Central memory CD8-positive, alpha-beta T cell (primary cell): ENCODE measurements at places on chromosomes 7 and 10.

- peaks cover 11% of the 10 kb centered on the region for H3K27me3 ChIP-seq
- H3K4me3 ChIP-seq, result no peak overlapping the region
- no peak for DNase-seq
- no peaks in the 10 kb centered on the region for H3K36me3 ChIP-seq
- H3K4me1 ChIP-seq, result no peaks in the 10 kb centered on the region
Measured at GRCh38 chr10:132113766-132114365, 48.1 kb downstream of the JAKMIP3 start.

DNA sequence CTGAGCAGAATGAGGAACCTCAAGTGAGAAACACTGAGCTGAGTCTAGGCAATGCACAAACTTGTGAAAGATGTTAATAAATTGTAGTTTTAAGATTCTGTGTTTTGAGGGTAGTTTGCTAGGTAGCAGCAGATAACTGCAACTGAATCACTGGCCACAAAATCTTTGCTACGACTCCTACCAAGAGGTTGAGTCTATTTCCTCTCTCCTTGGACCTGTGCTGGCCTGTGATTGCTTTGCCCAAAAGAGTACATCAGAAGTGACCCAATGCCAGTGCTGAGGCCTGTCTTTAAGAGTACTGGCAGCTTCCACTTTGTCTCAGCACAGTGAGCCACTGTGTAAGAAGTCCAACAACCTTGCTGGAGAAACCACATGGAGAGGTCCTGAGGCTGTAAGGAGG is 11.9 kb upstream of the TSPAN13 start:
- DNase-seq, result no peak
- no peaks in the 10 kb centered on the region for H3K27me3 ChIP-seq
- H3K4me1 ChIP-seq, result no peaks in the 10 kb centered on the region
- H3K27ac ChIP-seq, result no peak overlapping the region

GRCh38 chr10:120833222-120833928 is 17.8 kb upstream of the WDR11 start:
- H3K27ac ChIP-seq, result no peak overlapping the region
- no peak for DNase-seq
- H3K4me3 ChIP-seq, result no peak overlapping the region
- H3K36me3 ChIP-seq, result no peaks in the 10 kb centered on the region

- H3K27me3 ChIP-seq, result peaks cover 76% of the 10 kb centered on the region
- DNase-seq, result no peak
- H3K4me3 ChIP-seq, result no peak overlapping the region
- H3K27ac ChIP-seq, result no peak overlapping the region
- no peaks in the 10 kb centered on the region for H3K4me1 ChIP-seq
Measured at GRCh38 chr7:44353668-44354067, 28.3 kb upstream of the CAMK2B start.

- H3K36me3 ChIP-seq, result peaks cover 1% of the 10 kb centered on the region
- H3K4me1 ChIP-seq, result peaks cover 26% of the 10 kb centered on the region
- peak overlapping the region; percentile 14 for H3K27ac ChIP-seq
- no peak overlapping the region for H3K4me3 ChIP-seq
- DNase-seq, result no peak
Measured at GRCh38 chr7:27936768-27937102, 196.8 kb downstream of the TAX1BP1 start.

GRCh38 chr7:83547526-83547925 is 101.4 kb downstream of the SEMA3E start:
- H3K27ac ChIP-seq, result no peak overlapping the region
- peaks cover 2% of the 10 kb centered on the region for H3K36me3 ChIP-seq
- H3K4me1 ChIP-seq, result no peaks in the 10 kb centered on the region
- H3K4me3 ChIP-seq, result no peak overlapping the region
- no peaks in the 10 kb centered on the region for H3K27me3 ChIP-seq
- no peak for DNase-seq

DNA sequence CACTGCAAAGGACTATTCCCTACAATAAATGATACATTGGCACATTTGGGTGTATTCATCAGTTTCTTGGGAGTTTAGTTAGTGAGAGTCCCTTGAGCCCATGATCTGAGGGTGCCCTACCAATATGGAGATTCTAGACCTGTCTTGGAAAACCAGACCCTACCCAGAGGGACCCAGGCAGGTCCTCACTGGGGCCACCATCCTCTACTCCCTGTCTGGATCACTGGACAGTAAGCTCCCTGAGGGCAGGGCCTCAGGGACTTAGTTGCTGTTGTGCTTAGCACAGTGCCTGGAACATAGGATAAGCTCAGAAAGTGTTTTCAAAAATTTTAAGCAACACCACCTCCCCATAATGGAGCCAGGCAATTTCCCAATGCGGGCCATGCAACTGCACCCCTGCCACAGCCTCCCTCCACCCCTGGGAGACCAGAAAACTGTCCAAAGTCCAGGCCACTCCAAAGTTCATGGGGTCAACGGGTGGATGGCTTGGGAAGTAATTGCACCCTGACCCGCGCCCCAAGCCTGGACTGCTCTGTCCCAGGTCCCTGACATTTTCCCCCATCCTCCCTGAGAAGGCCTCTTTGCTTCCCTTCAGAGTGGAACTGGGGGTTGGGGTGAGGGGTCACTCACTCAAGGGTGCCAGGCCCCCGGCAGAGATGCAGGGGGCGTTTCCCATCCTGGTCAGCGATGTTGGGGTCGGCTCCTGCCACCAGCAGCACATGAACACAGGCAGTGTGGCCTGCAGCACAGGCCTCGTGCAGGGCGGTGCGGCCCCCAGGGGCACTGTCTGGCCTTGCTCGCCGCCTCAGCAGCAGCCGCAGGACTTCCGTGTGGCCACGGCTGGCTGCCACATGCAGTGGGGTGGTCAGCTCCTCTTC is 1.0 kb downstream of the ASB10 start:
- peaks cover 2% of the 10 kb centered on the region for H3K36me3 ChIP-seq
- H3K27ac ChIP-seq, result no peak overlapping the region
- peaks cover 23% of the 10 kb centered on the region for H3K27me3 ChIP-seq
- no peak overlapping the region for H3K4me3 ChIP-seq
- no peak for DNase-seq

DNA sequence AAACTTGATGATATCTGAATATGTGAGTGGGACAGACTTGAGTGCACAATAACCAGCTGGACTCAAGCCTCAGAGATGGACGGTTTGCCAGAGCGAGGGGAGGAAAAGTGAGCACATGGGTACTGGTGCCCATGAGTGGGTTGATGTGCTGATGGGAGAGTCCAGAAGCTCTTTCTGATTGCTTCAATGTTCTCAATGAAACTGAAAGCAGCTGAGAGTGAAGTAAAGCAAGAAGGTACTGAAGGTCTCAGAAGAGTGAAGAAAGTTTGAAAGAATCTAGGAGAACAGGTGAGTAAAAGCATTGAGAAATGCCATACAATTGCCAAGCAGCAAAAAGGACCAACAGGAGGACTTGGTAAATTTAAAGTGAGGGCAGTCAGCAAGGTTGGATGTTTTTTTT is 28.6 kb downstream of the CTTNBP2 start:
- DNase-seq, result no peak
- no peaks in the 10 kb centered on the region for H3K36me3 ChIP-seq
- H3K27me3 ChIP-seq, result no peaks in the 10 kb centered on the region
- H3K27ac ChIP-seq, result no peak overlapping the region
- H3K4me3 ChIP-seq, result no peak overlapping the region

DNA sequence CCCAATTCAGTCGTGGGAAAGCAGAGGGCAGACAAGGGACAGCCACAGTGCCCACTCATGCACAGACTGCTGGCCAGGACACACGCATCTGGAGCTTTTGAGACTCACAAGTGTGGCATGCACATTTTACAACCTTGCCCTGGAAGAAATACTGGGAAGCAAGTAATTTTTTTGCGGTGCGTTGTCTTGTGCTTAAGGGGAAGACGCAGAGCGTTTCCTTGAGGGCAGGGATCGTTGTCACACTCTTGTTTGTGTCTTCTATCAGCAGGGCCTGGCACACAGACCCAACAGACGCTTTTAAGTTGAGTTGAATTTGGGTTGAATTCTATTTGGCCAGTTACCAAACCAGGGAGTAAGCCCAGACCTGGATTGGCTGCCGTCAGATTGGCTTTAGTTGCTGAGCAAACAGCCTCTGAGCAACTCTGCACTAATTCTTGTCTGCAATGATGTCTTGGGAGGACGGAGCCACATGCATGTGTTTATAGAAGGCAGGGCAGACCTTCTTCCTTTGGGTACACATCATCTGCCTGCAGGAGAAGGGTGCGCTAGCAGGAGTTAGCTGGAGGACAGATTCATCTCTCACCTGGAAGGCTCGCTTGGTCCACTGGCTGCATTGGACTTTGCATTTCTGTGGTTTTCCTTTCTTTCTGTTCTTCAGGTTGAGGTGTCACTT is 38.4 kb downstream of the IL2RA start:
- H3K4me1 ChIP-seq, result no peaks in the 10 kb centered on the region
- DNase-seq, result no peak
- H3K4me3 ChIP-seq, result no peak overlapping the region
- H3K27me3 ChIP-seq, result no peaks in the 10 kb centered on the region
- no peaks in the 10 kb centered on the region for H3K36me3 ChIP-seq

DNA sequence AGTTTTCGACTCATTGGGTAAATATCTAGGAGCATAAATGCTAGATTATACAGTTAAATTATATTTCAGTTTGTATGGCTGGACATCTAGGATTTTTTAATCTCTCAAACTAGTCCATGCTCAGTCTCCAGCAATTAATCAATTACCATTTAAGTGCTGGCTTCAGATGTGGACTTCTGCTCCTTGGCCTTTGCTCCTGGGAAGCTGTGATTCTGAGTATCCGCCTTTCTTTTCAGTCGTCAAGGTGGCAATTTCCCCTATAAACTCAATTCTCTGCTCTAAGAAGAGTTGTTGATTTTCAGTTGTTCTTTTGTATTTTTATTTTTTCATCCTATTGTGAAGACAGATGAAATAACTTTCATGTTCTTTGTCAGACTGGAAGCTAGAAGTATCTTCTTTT is 23.7 kb downstream of the TFPI2 start:
- no peaks in the 10 kb centered on the region for H3K36me3 ChIP-seq
- H3K4me3 ChIP-seq, result no peak overlapping the region
- H3K27ac ChIP-seq, result no peak overlapping the region
- no peaks in the 10 kb centered on the region for H3K27me3 ChIP-seq

DNA sequence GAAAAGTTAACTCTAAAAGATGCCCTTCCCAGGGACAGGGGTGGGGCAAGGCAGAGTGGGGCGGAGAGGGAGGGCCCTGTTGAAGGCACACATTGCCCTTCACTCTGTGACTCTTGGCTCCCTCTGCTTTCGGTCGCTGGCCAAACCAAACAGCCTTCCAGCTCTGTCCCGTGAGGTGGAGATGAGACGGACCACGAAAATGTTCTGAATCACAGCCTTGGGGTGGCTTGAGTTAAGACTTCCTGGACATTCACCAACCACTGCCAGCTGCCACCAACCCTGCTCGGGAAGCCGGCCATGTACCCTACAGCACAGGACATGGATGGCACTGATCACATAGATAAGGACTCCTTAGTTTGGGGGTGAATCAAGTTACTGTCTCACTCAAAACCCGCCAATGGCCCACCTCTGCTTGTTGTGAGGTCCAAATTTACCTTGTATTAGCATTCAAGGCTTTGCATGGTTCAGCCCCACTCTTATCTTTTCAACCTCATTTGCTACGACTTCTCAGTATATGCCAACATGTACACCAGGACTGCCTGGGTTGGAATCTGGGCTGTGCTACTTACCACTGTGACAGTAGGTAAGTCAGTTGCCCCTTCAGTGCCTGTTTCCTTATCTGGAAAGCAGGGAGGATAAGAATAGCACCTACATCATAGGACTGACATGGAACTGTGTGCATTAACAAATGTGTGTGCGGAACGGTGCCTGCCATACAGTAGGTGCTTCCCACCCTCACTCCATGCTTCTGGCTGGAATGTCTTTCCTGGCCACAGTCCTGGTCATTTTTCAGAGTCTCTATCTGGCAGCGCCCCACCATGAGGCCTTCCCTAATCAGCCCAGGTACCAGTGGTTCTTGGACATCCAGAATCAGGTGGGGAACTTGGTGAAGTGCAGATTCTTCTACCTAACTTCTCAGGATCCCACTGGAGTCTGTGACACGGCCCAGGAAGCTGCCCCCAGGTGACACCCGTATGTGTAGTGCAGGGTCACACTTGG is 28.0 kb downstream of the ITPRIP start:
- peaks cover 63% of the 10 kb centered on the region for H3K4me1 ChIP-seq
- H3K4me3 ChIP-seq, result no peak overlapping the region
- peaks cover 58% of the 10 kb centered on the region for H3K36me3 ChIP-seq

- peaks cover 20% of the 10 kb centered on the region for H3K27me3 ChIP-seq
- H3K4me3 ChIP-seq, result no peak overlapping the region
- no peaks in the 10 kb centered on the region for H3K36me3 ChIP-seq
- no peak overlapping the region for H3K27ac ChIP-seq
Measured at GRCh38 chr7:35419391-35419755, 165.5 kb upstream of the TBX20 start.

DNA sequence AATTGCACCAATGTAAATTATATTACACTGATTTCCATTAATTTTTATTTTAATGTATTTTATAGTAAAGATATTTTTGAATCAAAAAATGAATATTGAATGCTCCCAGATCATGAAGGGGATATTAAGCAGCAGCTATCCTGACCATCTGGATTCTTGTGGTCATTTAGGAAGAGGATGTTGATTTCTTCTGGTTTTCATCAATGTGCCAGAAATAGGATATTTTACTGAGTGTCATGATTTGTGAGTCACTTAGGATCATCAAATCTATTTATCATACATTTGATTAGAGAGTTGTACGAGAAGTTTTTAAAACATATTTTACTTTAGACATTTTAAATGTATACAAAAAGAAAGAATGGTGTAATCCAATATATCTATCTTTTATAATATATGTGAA is 366.3 kb upstream of the CHRM2 start:
- DNase-seq, result no peak
- H3K4me3 ChIP-seq, result no peak overlapping the region
- H3K36me3 ChIP-seq, result peaks cover 2% of the 10 kb centered on the region
- H3K27ac ChIP-seq, result no peak overlapping the region
- no peaks in the 10 kb centered on the region for H3K27me3 ChIP-seq
- H3K4me1 ChIP-seq, result no peaks in the 10 kb centered on the region
